Activated T-cell treated with anti-CD3 and anti-CD28 coated beads, Interleukin-2, amount 50 U/mL, for 24 hours (primary cell): ENCODE measurements at places on chromosomes 7 and 10.

- no peak for DNase-seq
Observed at GRCh38 chr7:135717693-135718092, 10.3 kb downstream of the SLC13A4 start.

- no peak for DNase-seq
Observed at GRCh38 chr7:143126146-143126545, 5.7 kb upstream of the PIP start.

DNA sequence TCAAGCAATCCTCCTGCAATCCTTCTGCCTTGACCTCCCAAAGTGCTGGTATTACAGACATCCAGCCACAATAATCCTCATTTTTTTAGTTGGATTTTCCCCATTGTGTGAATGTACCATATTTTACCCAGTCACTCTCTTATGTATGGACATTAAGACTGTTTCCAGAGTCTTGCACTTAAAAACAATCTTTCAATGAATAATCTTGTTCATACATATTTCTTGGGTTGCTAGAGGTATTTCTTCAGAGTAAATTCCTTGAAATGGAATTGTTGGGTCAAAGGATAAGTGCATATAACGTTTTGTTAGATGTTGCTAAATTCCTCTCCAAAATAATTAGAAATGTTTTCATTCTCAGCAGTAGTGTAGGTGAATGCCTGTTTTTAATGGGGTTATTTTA lies 283.1 kb upstream of the KAT6B start:
- DNase-seq, result no peak

DNA sequence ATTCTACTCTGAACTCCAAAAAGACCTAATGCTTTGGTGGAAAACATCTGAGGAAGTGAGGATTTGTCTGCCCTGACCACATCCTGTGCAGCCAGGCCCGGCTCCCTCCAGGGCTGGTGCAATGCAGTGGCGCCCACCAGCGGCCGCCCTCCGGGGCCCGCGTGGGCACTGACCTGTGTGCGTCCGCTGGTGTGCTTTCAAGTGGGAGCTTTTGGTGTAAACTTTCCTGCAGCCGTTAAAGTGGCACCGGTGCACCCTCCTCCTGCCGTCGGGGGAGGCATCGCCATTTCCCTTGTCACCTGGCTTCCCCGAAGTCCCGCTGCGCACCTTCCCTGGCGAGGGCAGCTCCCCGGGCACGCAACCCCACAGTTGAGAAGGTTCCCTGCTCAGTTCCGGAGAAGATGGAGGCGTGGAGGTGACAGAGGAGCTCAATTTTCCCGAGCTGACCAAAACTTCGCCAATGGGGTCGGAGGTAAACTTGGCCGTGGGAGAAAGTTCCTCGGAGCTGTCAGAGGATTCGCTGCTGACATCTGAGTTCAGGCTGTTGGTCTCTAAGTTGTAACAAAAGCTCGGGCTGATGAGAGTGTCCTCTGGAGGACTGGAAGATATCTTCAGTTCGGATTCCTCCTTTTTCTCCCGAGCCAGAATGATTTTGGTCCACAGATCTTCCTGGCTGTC lies 3.4 kb downstream of the KLF6 start:
- DNase-seq, result peak; percentile 72

DNA sequence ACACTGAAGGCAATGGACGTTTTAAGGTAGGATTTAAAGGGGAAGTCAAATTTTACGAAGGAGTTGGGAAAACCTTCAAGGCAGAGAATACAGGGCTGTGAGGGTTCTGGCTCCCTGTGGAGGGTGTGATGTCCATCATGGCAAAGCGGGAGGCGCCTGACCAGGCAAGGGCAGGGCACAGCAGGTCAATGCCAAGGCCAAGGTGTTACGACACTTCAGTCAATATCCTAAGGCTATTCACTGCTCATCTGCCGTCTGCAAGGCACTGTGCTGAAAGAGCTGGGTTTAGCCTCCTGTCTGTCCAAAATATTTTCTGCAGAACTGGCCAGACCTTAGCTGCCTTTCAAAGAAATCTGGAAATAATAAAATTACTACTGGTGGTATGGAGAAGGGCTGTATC lies 297.9 kb upstream of the MGMT start:
- no peak for DNase-seq

- DNase-seq, result no peak
Observed at GRCh38 chr10:620971-621370, 68.5 kb downstream of the DIP2C start.
